ENCODE measurements at places on chromosomes 3 and 15. TPM values are rescaled to one million over a fixed set of nuclear protein-coding genes. Genes with fewer than 3 reads are reported as not detected.
A peak's percentile ranks its signal among the peaks of the same experiment; 100 is the strongest.

GRCh38 chr3:56829533-56829932 lies 27.8 kb upstream of the ARHGEF3 start:
- no peak for ATAC-seq

GRCh38 chr15:72033285-72033684 lies 84.7 kb downstream of the MYO9A start:
- ATAC-seq = no peak

TRIM42 gene
- 0.28 TPM for total RNA-seq

DNA sequence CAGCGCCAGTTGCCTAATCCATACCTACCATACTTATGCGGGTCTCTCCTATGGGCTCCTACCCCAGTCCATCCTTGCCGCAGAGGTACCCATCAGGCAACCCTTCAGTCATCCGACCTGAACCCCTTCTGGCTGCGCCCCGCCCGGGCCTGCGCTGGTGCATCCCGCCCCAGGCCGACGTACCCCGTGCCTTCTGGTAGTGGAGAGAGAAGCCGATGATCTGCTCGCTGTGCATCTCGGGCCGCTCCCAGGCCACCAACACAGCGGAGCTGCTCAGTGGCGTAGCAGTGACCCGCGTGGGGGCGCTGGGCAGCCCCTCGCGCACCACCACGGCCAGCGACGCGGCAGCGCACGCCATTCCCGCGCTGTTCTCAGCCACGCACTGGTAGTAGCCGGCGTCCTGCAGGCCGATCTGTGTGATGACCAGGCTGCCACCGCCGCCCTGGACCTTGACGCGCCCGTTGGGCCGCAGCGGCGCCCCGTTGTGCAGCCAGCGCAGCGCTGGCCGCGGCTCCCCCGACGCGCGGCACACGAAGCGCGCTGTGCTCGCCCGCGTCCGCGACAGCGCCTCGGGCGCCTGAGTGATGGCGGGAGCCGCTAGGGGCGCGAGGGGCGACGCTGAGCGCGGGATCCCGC lies 17.9 kb upstream of the IGDCC3 start:
- ATAC-seq = no peak

- no peak for ATAC-seq
Measured at GRCh38 chr3:30708472-30708871, 102.1 kb downstream of the TGFBR2 start.

DNA sequence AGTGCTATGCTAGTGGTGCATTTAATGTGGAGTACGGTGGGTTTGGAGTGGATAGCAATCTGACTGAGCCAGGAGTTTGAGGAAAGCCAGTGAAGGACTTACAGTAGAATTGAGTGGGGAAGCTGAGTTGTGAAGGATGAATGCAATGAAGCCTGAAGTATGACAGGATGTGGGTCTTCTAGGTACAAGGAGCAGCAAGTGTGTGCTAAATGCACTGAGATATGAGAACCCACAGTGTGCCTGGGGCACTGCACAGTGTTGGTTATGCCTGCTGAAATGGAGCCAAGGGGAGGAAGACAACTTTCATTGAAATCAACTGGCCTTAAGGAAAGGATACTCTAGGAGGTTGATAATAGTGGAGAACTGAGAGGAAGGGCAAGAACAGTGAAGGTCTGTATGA lies 105.5 kb upstream of the MRPL3 start:
- ATAC-seq = no peak

GRCh38 chr3:112761062-112761638 lies 85.5 kb downstream of the CD200R1L start:
- no peak for ATAC-seq

- ATAC-seq = peak; percentile 60
Measured at GRCh38 chr3:196969660-196970546, 1.3 kb upstream of the PIGZ start.

MORC1 gene
- total RNA-seq = 0.13 TPM

GRCh38 chr3:179743913-179744312 lies 91.1 kb downstream of the USP13 start:
- ATAC-seq = no peak

GRCh38 chr15:60000824-60001609 lies 3.1 kb upstream of the FOXB1 start:
- ATAC-seq = no peak

- no peak for ATAC-seq
Measured at GRCh38 chr3:63473641-63474166, 178.8 kb upstream of the SNTN start.

GRCh38 chr15:63458026-63458425 lies 46.4 kb upstream of the USP3 start:
- no peak for ATAC-seq

DNA sequence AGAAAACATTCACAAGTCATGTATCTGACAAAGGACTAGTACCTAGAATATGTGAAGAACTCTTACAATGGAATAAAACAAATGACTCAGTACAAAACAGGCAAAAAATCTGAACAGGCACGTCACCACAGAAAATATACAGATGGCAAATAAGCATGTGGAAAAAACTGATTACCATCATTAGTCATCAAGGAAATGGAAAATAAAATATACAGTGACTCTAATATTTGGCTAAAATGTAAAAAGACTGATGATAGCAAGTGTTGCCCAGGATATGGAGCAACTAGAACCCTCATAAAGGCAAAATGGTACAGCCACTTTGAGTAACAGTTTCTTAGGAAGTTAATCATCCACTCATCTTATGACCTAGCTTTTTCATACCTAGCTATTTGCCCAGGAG lies 95.8 kb upstream of the ABHD17C start:
- no peak for ATAC-seq

- ATAC-seq = no peak
Measured at GRCh38 chr3:194671511-194671899, 486 bp downstream of the LSG1 start.

PLOD2 gene
- total RNA-seq = 34.1 TPM

PLSCR2 gene
- not detected for total RNA-seq

GHSR gene
- 0.39 TPM for total RNA-seq

DNA sequence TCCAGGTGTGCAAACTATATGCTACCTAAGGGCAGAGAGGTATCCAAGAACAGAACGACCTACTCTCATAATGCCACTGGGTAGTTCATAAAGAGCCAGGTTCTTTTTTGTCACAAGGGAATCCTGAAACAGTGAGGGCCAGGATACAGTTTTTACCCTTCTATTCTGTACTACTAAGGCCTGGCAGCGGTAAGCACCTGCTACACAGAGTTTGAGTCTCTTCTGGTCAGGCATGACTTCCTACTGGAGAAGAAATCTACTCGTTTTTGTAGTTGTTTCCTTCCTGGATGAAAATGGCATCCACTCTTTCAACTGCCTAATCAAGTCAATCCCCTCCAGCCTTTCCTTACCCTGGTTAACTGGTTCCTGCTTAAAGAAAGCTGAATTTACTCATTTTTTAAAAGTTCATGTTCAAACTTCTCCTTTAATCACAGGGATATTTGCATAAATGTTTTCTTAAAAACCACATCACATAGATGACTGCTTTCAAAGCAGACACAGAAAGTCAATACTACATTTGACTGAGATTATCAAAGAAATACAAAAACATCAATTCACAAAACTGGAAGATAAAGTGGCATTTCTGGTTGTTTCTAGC lies 40.0 kb downstream of the MAP4 start:
- no peak for ATAC-seq

SOX14 gene
- total RNA-seq = not detected

- ATAC-seq = no peak
Measured at GRCh38 chr3:177341736-177342419, 144.6 kb upstream of the TBL1XR1 start.

- no peak for ATAC-seq
Measured at GRCh38 chr15:61017627-61018026, 211.5 kb downstream of the RORA start.

- ATAC-seq = no peak
Measured at GRCh38 chr15:61033319-61033718, 195.8 kb downstream of the RORA start.

DPPA2 gene
- 0.21 TPM for total RNA-seq

DNA sequence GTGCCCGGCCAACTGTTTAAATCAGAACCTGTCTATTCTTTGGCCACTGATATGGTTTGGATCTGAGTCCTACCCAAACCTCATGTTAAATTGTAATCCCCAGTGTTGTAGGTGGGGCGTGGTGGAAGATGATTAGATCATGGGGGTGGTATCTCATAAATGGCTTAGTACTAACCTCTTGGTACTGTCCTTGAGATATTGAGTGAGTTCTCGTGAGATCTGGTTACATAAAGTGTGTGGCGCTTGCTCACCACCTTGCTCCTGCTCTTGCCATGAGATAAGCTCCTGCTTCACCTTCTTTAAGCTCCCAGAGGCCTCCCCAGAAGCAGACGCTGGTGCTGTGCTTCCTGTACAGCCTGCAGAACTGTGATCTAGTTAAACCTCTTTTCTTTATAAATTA lies 42.4 kb downstream of the REC114 start:
- ATAC-seq = no peak

DNA sequence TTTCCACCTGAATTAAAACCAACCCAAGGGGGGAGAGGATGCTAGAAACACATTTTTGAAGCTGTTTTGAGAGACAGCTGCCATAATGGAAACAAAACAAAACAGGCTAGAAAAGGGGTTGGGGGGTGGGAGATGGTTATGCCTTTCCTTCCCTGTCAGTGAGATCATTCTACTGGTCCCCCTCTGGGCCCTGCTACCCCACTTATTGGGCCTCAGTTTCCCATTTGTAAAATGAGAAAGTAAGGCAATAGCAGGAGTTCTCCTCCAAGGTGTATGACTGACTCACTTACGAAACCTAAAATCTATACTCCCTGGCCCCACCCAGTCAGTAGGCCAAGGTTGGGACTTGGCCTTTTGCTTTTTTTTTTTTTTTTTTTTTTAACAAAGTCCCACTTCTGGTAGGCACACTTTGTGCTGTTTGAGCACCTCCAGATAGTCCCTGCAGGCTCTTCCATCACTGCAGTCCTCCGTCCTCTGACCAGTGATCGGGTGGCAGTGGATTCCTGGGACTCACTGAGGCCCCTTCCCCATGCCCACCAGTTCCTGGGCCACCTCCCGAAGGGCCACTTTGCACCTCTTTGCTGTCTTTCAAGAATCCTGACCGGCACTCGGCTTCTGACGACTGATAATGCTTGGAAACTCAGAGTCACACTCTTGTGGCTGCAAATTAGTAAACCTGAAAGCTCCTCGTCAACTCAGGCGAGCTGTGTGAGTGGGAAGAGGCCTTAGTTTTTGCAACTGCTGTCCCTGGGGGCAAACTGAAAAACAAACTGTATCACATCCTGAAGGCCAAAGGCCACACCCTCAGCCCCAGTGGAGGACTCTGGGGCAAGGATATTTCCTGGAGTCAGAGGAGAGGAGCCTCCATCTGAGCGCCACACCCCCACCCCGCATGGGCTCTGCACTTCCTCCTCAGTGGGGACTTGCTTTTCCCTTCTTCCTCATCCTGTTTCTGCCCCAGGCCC lies 6.7 kb upstream of the PSTPIP1 start:
- ATAC-seq = no peak

PTPRG gene
- 45.2 TPM for total RNA-seq

TGM5 gene
- 0.10 TPM for total RNA-seq

DNA sequence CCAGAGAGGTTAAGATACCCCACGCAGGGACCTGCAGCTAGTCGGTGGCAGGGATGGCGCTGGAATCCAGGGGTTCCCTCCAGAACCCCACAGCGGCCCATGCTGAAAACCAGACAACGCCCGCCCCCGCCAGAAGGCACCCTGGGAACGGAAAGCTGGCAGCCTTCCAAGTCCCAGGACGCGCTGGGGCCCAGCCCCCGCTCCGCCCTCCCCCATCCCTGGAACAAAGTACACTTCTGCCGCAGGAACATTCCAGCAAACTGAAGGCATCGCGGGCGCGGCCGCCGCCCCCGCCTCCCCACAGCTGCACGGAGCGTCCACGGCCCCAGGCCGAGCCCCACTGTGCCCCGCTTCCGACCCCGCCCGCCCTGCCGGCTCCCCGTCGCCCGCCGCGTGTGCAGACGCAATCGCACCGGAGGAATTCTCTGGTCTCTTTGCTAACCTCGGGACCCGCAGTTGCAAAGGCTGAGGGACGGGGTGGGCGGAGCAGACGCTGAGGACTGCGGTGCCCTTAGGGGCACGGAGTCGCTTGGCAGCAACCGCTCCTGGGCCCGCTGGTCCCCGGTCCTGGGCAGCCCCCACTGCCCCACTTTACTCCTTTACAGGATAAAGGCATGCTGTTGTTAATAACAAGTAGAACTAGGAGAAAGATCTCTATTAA lies 44.8 kb upstream of the RNU6-1 start:
- ATAC-seq = peak; percentile 94

GRCh38 chr15:78880242-78880533 lies 7.5 kb downstream of the MORF4L1 start:
- ATAC-seq = no peak

PLCL2 gene
- 16.5 TPM for total RNA-seq

BOC gene
- 9.6 TPM for total RNA-seq

KNG1 gene
- total RNA-seq = 0.10 TPM

DNA sequence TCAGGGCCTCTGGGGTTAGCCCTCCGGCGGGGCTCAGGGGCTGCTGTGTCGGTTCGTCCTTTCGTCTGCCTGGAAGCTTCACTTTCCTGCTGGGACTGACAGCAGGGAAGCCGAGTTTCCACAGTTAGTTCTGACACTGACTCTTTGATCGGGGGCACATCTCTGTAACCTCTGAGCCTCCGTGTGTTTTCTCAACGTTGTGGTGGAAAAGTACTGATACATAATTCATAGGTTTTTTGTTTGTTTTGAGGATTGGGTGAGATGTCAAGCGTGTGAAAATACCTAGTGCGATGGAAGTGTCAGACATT lies 481 bp downstream of the AP4E1 start:
- ATAC-seq = no peak

- no peak for ATAC-seq
Measured at GRCh38 chr3:157317895-157318294, 118.8 kb upstream of the PTX3 start.

DNA sequence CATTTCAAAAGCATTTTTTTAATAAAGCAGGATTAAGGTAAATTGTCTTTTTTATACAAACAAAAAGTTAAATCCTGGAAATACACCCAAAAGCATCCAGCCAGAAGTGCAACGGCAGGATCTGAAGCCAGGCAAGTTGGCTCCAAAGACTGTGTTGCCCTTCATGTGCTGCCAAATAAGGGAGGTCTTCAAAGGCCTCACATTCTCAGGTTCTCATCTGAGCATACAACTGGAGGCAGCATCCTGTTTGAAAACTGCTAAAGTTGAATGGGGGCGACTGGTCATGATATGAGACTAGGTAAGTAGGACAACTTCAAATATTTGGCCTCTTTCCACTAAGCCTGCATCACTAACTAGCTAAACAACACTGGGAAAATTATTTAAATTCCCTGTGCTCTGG lies 52.2 kb downstream of the IMPG2 start:
- ATAC-seq = no peak

HMCES gene
- total RNA-seq = 18.2 TPM

DNA sequence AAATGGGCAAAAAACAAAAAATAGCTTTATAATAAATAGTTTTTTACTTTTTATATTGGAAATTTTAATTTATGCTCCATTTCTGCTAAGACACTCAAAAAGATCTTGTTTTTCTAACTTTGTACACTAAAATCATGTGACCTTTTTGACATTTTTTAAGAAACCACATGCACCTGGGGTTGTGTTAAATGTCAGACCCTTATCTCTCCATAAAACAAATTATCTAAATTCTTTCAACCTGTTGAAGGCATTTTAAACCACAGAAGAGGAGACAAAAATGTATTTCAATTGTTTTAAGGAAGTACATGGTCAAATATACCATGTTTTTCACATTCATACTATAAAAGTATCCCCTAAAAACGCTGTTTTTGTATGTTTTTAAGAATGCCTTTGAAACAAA lies 29.2 kb downstream of the IFT80 start:
- ATAC-seq = no peak

- ATAC-seq = peak; percentile 44
Measured at GRCh38 chr3:169242708-169243513, 420.6 kb downstream of the MECOM start.

PHC3 gene
- 23.8 TPM for total RNA-seq
